GM13976 (cell line): ENCODE measurements at places on chromosomes 7 and 10.

GRCh38 chr10:117782276-117782675 is 239.7 kb downstream of the EMX2 start:
- no peak for DNase-seq

DNA sequence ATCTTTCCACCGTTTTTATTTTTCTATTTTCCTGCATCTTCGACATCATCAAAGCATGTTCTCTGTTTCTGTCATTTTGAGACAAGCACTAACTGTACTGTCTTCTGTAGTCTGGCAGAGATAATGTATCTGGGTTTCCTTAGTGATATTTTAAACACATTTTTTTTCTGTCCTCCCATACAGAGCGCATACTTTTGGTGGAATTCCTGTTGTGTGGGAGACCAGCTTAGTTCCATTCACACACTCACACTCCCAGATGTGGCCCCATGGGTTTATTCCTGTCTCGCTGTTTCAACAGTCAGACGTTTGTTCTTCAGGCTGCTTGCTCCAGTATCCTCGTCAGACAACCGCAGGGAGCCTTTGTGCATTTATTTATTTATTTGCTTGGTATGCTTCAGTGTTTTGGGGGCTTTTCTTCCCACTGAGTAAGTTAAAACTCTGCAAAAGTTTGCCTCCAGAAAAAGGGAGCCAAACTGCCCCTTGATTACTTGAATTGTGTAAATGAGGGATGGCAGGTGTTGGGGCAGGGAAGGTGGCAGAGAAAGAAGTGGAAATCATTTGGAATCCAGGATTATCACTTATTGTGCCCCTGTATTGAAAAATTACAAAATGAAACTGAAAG is 456.8 kb upstream of the KLF6 start:
- no peak for DNase-seq

GRCh38 chr7:32680259-32681173 is 185.2 kb downstream of the AVL9 start:
- no peak for DNase-seq

- DNase-seq: no peak
These were observed 223.7 kb upstream of the MKLN1 start for GRCh38 chr7:131103997-131104396.

GRCh38 chr10:126169899-126170298 is 218.4 kb downstream of the ADAM12 start:
- DNase-seq: no peak

DNA sequence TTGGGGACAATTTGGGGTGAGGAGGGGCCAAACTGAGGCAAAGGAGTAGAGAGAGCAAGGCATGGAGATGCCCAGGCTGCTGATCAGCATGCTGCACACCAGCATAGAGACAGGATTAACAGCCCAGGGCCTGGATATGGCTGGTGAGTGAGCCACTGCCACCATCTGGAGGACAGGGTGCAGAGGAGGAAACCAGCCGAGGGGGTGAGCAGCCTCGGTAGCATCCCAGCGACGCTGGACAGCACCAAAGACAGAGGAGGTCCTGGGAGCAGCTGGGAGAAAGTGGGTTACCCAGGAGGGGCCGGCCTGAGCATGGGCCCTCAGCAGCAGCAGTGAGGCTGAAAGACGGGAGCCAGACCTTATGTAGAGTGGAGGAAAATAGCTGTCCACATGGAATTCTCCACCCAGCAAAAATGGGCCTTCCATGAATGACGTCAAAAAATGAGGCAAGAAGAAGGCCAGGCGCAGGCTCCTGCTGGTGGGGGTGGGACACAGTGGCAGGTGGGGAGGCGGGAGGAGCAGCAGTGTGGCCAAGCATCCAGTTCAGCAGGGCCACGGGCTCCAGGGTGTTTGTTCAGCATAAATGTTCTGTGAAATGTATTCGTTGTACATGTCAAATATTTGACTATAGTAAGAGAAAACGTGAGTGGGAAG is 16.7 kb downstream of the RET start:
- DNase-seq: no peak

- no peak for DNase-seq
These were observed 320.7 kb downstream of the CAMK1D start for GRCh38 chr10:12670004-12670403.

- no peak for DNase-seq
These were observed 6.8 kb downstream of the ITGA8 start for GRCh38 chr10:15712883-15713282.

DNA sequence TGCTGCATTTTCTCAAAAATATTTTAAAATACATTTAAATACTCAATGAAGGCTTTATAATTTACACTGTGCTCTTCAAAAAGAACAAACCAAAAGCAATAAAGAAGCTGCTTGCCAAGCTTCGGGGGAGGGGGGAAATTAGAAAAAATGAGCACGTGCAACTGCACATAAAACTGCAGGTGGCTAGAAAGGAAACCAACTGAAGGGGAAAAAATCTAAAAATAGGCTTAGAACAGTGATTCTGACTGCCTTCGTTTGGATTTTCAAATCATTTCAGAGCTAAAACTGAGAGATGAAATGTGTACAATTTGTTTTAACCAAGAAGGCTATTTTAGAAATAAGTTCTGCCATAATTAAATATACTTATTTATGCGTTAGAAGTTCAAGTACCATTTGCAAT is 61.4 kb downstream of the ABI1 start:
- peak; percentile 33 for DNase-seq
